Activated effector memory CD4-positive, alpha-beta T cell treated with anti-CD3 and anti-CD28 coated beads, Interleukin-2, amount 50 U/mL, for 16 hours (primary cell): ENCODE measurements at places on chromosomes 12 and 14.

DNA sequence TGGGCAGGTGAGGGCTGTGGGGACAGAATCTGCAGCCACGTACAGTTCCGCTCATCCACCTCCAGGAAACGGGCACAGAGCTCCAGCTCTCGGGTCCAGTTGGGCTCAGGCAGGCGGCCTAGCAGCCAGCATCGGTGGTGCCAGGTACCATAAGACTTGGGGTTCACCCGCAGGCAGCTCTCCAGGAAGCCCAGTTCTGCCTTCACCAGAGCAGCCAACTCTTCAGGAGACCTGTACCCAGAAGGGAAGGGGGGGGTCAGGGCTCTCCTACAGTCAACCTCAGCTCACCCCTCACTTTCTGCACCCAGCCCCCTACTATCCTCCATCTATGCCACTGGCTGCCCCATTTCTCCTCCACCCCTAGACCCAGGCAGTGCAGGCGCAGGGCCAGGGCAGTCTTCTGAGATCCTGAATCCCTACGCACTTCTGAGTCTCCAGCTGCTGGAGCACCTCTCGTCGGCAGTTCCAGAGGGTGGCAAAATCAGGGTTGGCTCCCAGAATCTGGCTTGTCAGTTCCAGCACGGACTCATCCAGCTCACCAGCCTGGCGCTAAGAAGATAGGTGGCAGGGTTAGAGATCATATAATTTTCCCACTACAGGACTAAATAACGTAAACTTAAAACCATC lies 1.4 kb downstream of the RABGGTA start:
- DNase-seq: no peak

- no peak for DNase-seq
Observed at GRCh38 chr14:99602054-99602787, 1.8 kb downstream of the CCDC85C start.

DNA sequence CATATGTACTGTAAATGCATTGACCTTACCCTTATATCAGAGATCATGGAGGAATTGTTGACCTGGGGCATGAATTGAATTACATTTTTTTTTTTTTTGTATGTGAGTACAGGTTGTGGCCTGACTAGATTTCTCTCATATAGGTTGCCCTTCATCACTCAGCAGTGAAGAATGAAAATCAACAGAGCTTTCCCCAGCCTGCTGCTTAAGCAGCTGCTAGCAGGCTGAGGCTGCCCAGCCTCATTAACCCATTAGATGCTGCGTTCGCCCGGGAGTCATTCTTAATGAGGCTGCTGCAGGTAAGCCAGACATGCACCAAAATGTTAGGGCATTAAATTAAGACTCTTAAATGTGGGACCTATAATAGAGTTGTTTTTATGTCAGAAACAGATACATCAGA lies 236.0 kb downstream of the ETNK1 start:
- no peak for DNase-seq

DNA sequence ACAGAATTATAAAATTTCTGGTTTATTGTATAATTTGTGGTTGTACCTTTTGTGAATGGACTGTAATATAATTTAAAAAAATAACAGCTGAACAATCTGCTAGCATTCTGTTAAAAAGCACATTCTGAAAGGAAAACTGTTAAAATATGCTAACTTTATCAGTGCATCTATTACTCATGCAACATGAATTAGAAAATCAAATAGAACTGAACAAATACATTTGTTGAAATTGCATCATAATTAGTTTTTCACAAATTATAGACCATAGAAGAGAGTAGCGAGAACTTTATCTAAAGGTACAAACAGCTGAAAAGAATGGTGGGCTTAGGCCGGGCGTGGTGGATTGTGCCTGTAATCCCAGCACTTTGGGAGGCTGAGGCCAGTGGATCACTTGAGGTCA lies 33.0 kb downstream of the PTPN21 start:
- no peak for DNase-seq

GRCh38 chr12:75529826-75530225 lies 18.4 kb upstream of the KRR1 start:
- no peak for DNase-seq

- no peak for DNase-seq
Observed at GRCh38 chr12:61070640-61071414, 1189.4 kb upstream of the USP15 start.

DNA sequence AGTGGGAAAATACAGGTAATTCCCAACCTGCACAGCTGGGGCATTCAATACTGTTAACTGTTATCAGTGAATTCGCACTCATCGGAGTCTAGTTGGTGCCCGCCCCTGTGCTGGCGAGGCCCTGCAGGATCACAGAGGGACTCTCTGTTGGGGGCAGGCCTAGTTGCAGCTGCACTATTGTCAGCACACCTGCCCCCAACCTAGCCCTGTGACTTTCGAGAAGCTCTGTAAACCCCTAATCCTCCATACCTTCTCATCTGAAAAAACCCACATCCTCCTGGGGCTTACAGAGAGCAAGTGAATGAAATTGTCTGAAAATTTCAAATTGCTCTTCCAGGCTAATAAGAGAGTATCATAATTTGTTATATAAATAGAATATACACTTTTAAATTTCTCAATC lies 132.2 kb upstream of the NUDT4 start:
- DNase-seq: no peak

- no peak for DNase-seq
Observed at GRCh38 chr12:6189028-6189427, 11.2 kb upstream of the CD9 start.

GRCh38 chr14:81033698-81034240 lies 78.3 kb downstream of the TSHR start:
- no peak for DNase-seq

DNA sequence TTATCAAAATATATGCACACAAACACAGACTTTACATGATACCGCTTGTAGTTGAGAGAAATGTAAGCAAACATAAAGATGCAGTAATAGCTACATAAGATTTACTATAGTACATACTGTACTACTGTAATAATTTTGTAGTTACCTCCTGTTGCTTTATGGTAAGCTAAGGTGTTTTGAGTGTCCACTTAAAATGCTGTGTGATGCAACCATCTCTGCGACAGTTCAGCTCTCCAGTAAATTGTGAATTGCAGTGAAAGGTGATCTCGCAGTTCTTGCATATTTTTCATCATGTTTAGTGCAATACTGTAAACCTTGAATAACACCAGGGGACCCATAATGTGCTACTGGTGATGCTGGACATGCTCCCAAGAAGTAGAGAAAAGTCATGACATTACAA lies 21.6 kb downstream of the ZC3H14 start:
- DNase-seq: no peak

GRCh38 chr12:67573566-67573965 lies 75.0 kb upstream of the DYRK2 start:
- no peak for DNase-seq

GRCh38 chr12:21144309-21144708 lies 13.3 kb downstream of the SLCO1B1 start:
- no peak for DNase-seq

- DNase-seq: no peak
Observed at GRCh38 chr12:24780697-24781368, 168.1 kb downstream of the BCAT1 start.

DNA sequence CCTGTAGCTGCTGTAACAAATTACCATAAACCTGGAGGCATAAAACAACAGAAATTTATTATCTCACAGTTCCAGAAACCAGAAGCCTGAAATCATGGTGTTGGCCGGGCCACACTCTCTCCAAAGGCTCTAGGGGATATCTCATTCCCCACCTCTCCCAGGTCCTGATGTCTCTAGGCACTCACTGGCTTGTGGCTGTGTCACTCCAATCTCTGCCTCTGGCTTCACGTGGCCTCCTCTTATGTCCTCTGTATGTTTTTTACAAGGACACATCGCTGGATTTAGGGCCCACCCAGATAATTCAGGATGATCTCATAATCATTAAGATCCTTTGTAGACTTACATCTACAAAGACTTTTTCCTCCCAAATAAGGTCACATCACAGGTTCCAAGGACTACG lies 8.0 kb downstream of the GALNT4 start:
- no peak for DNase-seq

DNA sequence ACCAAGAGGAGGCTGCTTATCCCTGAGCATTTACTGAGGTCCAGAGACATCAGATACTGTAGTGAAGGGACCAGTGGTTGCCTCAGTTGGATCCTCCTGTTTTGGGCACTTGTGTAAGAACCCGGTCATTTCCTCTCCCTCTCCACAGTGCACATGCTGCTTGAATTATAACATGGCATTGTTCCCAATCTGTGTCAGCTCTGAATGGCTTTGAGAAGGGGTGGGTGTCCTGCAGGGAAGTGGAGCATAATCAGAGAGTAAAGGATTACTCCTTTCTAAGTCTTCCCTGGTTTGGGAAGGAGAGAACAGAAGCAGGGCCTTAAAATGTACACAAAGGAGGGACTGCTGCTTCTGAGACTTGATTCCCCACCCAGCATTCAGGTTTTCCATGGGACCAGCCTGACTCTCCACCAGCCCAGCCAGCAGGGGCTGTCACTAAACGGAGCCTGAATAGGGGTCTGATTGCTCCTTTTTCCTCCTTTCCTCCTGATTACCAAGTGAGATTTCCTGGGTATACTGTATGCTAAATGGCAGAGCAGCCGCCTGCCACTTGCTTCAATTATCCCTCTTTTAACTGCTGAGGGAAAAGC lies 78.4 kb downstream of the NRXN3 start:
- no peak for DNase-seq

DNA sequence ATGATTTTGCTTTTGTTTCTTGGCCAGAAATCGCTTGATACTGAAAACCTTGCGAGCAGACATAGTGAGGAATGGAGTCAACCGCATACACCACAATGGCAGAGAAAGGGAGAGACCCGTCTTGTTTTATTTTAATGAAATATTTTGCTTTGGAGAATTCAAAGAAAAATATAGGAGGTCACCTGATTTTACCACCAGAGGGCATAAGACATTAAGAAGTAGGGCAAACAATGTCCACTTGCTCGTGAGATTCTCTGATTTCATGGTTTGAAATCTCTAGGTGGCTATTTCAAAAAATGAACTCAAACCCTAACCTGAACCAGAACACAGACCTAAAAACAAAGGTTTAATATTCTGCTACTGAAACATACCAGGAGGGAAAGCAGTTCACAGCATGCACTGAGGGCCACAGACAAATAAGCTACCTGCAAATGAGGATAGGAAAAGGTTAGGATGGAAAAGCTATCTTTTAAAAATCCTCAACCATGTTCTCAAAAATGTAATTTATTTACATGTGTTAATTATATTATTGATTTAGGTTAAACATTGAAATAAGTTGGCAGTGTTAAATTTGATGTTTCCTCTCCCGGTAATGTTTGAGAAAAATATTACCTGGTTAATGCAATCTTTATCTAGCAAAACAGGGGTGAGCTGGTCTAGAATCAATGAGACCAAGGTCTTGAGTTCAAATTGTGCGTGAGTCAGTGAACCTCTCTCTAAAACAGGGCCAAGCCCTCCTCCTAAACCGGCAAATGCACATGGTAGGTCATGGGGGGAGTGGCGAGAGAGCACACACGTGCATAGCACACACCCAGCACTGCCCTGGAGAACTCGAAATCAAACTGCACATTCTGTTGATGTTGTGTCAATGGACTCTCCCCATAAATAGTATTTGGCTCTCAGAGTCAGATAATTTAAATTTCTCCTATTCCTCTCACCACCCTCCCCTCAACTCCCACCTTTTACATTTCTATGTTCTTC lies 12.5 kb downstream of the IFNG-AS1 start:
- no peak for DNase-seq

DNA sequence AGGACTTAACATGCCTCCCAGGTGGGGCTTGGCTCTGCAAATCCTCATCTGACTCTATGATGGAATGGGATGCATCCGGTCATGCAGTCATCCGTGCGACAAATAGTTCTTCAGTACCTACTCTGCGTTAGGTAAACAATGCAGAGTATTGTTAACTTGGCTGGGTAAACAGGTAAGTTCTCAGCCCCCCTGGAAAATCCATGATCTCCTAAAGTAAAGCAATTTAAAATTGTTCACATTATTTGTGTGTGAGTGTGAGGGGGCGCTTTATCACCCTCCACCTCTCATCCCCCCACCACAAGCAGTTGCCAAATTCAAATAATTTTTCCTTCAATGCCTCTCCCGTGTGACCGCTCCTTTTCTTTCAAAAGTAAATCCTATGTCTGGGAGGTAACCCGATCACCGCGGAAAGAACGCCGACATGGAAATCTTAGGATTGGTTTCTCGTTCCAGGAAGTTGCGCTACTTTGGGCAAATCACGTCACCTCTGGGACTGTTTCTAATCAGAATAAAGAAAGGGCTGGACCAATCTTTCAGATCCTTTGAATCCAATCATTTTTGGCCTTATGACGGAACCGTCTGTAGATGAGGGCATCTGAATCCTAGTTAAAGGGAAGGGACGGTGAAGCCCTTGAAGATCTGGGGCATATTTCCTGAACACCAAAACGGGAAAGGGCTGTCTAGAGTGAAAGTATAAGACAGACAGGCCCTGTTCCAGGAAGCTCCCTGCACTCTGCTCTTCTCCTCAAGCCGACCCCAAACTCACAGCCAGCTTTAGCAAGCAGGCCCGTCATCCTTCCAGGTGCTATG lies 44.0 kb upstream of the SINHCAF start:
- peak; percentile 39 for DNase-seq

- DNase-seq: no peak
Observed at GRCh38 chr12:116370004-116370404, 92.5 kb upstream of the MED13L start.

DNA sequence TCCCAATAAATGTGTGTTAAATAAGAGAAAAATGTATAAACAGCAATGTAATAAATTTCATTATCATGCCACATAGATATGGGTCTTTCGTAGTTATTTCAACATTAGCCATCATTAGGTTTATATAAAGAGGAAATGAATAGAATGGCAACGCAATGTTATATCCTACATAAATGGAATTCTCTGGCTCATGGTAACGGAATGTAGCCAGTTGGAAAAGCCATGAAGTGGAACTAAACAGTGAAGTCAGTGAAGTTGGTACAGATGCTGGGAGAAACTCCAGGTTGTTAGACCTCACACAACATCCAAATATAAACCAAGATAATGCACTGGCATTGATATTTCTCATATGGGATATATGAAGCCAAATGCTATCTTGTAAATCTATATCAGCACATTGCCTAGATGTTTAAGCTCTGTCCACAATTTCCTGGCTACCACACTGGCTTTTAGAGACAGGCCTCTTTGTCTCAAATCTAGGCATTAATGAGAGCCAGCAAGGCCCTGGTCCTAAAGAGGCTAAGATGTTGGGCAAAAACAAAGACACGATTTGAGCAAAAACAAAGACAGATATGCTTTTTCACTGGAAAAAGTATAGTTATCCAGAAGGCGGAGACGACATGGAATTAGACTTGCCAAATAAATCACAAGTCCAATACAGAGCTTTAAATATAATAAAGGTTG lies 861.0 kb downstream of the RPS29 start:
- no peak for DNase-seq

DNA sequence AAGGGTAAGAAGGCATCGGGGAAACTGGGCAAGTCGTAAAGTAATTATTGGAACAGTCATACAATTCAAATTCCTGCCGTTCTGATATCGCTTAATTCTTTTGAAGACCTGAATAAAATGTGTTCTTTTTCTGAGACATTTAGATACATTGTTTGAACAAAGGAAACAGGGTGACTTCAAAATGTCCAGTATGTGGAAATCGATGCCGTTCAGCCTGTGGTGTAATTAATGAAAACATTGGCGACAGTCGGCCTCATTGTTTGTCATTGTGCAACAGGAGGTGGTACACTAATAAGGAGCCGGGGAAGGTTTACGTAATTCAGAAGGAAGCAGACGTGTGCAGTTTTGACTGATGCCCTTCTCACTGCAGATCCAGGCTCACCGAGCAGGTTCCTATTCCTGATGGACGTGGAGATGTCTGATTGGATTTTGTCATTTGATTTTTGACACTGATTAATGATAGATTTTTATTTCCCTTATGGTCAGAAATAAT lies 92.7 kb downstream of the BORCS5 start:
- no peak for DNase-seq

GRCh38 chr12:65948320-65949008 lies 124.2 kb downstream of the HMGA2 start:
- no peak for DNase-seq
